ENCODE measurements at places on chromosomes 4 and X.

DNA sequence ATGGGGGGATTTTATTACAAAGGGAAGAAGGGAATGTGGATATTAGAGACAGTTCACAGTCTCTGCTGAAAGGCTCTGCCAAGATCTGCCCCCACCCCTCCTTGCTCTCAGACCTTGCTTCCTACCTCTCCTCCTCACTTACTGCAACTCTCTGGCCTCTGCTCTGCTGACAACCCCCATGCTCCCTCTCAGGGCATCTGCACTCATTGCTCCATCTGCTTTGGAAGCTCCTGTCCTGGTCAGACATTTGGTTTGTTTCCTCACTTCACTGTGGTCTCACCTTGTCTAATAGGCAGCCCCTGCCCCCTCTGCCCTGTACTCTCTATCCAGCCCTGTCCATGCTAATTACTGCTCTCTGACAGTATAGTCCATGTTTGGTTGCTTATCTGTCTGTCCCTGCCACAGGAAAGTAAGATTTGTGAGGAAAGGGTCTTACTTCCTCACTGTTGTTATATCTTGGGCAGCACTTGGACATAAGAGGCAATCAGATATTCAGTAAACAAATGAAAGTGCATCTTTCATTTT, 189.3 kb downstream of the PTTG2 start:
- no peak for DNase-seq

DNA sequence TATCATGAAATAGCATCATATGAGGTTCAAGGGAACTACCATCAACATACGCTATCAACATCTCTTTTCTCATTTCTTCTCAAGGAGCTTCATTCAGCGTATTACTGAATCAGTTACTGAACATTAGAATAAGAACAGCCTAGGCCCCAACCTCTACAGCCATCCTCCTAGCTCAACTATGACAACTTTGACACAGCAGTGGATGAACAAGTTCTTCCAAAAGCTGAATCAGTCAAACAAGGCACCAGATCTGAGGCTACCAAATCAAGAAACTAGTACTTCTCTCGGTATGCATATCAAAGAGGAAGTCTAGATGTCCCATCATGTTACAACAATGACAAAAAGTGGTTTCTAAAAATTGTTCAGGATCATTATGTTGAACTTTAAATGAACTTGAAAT, 57.4 kb downstream of the GATB start:
- no peak for DNase-seq

- no peak for DNase-seq
Measured at GRCh38 chrX:39859991-39860861, 237.5 kb downstream of the BCOR start.

DNA sequence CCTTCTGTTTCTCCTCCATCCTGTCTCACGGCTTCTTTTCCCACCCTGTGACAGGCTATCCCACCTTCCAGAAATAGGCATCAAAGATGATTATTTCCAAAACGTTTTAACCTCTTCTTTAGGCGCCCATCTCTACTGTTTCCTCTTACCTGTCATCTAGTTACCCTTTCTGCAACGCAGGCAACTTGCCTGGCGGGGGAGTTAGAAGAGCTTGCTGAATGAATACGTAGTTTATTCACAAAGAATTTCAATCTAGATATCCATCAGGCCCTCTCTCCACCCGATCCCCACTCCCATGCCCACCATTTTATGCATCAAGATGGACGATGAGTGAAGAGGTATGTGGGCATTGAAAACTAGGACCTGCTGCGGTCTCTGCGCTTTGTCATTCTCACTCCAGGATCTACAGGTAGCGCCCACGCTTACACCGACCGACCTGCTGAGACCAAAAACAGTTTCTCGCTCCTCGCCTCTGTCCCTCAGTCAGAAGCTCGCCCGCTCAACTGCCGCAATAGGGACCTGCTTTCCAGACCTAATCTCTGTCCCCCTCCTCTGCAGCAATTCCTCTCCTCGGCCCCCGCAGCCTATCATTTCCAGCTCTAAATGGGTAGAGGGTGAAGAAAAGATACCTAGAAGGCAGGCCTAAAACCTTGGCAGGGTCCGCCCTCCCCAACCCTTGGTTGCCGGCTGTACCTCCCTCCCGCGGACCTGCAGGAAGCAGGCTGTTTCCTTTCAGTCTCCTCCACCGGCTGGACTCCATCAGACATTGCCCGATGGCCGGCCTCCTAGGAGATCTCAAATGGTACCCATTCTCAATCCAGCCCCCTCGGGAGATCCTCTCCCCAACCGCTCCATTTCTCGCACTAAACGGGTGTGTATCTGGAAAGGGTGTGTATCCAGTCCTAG, 624 bp downstream of the BEX5 start:
- DNase-seq, result peak; percentile 3

DNA sequence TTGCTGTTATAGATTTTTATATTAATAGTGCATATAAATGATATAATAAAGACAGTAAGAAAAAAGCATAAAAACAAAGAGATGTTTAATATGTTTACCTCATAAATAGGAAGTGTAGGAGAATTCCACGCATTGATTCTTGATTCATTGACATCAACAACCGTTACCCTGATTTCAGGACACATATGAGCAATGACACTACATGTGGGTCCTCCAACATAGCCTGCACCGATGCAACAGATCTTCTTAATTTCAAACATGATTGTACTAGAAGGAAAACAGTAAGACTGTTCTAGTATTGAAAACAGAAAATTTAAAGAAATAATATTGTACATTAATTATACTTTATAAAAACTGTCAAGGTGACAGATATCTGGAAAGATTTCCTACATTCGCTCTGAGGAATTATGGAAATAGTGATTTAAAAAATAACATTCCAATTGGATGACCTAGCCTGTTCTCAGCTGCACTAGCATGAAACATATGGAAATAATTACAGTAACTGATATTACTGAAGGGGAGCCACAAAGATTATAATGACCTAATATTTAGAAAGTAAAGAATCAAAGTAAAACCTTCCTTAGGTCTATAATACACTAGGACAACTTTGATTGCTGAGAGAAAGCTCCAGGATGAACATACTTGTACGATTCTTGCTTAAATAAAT, 5.9 kb downstream of the UGDH start:
- no peak for DNase-seq

DNA sequence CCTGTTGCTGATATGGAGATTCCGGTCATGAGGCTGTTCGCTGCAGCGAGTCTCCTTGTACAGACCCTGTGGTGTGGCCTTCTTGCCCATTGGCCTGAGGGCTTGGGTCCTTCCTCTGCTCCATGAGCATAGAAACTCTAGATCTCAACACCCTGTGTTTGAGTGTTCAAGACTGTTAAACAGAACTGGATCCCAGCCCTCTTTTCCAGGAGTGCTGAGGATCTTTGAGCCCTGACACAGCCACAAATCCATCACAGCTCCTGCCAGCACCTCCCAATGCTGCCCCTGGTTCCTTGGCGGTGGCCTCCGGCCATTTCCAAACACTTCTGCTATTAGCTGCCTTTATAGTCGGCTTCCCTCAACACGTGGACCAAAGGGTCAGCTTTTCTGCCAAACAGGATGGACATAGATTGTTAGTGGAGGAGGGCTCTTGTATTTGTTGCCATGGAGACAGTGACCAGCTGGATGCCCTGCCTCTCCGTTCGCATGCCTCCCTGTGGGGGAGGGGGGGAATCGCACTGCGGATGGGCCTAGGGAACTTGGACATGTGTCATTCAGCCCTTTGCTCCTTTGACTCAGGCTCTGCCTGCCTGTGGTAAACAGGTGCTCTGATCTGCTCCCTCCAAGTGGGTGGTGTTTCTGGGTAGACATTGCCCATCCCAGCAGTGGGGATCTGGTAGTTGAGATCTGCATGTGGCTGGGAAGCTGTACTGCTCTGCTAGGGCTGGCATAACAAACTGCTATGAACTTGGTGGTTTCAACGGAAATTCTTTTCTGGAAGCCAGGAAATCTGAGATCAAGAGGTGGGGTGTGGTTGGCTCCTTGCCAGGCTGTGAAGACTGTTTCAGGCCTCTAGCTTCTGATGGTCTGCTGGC, 6.9 kb upstream of the WDR1 start:
- DNase-seq, result no peak

- DNase-seq, result no peak
Measured at GRCh38 chrX:103610282-103610681, 2.5 kb downstream of the TCEAL3 start.

GRCh38 chr4:101127176-101127790, 220.0 kb downstream of the PPP3CA start:
- DNase-seq, result no peak

DNA sequence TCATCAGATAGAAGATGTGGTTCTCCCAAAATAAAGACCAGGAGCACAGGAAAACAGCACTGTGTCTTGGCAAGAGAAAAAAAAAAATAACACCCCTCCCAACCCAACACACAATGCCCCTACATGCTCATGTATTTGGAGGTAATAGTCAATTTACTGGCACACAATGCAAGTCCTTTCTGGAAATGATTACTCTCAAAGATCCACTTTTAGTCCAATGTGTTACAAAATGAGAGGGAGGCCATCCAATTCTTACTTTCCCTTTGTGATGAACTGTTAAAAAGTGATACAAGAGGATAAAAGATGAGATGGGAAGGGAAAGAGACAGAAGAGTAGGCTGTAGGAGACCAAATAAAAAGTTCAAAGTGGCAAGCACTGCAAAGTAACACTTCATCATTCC, 180.3 kb upstream of the DKK2 start:
- no peak for DNase-seq

DNA sequence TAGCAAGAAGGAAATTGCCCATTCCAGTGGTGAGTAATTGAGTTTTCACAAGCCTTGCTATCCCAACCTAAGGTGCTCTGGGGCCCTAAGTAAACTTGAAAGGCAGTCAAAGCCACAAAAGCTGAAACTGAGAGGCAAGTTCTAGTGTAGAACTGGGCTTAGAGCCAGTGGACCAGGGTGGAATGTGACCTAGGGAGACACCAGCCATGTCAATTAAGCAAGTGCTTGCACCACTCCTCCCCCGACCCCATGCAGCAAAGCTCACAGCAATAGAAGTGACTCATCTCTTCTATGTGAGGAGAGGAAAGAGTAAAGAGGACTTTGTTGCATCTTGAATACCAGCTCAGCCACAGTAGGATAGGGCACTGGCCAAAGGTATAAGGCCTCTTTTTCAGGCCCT, 486.1 kb upstream of the POU3F4 start:
- no peak for DNase-seq

DNA sequence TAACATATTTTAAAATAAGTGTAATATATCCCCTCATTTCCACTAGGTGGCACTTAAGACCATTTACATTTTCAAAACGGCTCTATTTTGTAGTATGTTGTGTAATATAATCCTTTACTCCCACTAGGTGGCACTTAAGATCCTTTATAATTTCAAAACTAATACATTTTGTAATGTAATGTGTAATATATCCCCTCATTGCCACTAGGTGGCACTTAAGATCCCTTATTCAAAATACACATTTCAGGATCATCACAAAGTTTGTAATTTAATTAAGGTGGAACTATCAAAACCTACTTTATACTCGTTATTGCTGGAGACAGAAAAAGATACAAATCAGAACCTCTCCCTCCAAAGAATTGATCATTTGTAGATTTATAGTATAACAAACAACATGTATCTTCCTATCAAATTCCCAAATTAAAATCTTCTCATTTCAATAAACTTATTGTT, 132.5 kb downstream of the ARHGAP6 start:
- DNase-seq, result peak; percentile 60

DNA sequence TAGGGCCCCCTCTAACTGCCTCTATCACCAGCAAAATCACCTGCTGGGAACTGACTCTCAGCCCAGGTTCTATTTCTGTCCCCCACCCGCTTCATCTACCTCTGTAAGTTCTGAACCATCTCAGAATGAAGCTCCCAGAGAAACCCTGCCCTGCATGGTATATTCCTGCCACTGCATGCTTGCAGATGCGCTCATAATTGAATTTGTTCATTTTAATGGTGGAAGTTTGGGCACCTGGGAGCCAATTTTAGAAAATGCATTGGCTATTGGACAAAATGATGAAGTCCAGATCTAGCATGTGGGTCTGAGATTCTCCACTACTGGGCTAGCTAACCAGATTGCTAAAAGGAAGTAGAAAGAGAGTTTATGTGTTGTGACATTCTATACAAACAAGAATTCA, 28.6 kb upstream of the SLC10A4 start:
- no peak for DNase-seq

DNA sequence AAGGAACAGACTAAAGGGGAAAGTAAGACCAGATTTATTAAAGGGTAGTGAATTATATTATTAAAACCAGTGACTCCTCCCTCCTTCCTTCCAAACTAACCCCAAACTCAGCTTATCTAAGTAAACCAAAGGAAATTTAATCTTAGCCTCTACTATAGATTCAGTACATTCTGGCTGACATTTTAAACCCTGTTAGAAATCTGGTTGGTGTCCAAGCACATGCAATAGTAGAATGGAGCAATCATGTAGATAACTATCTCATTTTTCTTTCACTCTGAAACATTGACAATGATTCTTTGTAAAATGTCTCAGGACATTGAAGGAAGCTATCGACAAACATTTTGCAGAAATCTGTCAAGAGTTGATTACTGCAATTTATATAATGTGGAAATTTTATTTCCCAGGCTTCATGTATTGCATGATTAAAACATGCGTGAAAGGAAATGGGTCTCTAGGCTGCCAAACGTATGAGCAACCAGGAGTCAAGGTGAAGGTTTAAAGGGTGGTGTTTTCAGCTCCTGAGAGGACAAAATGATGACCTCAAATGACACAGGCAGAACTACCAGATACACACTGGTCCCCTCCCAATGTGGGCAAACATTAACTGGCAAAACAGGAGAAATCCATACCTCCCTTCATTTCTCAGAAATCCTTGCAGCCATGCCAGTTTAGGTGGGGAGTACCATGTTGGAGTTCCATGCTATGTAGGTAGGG, 58.2 kb upstream of the RBM47 start:
- no peak for DNase-seq

GRCh38 chr4:95363966-95364365, 184.8 kb downstream of the UNC5C start:
- peak; percentile 53 for DNase-seq

- DNase-seq, result no peak
Measured at GRCh38 chr4:27094783-27095182, 234.1 kb downstream of the STIM2 start.

- no peak for DNase-seq
Measured at GRCh38 chr4:100164808-100165760, 25.2 kb downstream of the DDIT4L start.

DNA sequence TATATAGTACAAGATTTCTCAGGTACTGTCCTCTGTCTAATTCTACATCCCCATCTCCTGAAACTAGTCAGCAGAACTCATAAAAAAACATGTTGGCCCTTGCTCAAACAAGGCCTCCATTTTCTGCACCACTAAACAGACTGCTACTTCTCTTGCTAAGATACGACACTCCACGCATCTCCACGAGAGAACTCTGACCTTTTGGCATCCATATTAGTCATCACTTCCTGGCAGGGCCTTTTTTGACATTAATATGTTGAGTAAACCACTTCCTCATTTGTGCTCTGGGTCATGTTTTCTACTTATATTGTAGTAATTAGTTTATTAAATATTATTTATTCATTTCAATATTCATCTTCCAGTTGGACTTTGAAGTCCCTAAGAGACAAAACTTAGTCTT, 65.6 kb downstream of the DCAF8L1 start:
- no peak for DNase-seq

- no peak for DNase-seq
Measured at GRCh38 chr4:66840178-66840577, 705.1 kb downstream of the CENPC start.

- no peak for DNase-seq
Measured at GRCh38 chrX:2781698-2782097, 29.9 kb downstream of the XG start.

Measured in globus pallidus (tissue), 1 donor.